ENCODE measurements at places on chromosomes 11 and 22. TPM values are rescaled to one million over a fixed set of nuclear protein-coding genes. Genes with fewer than 3 reads are reported as not detected.

DNA sequence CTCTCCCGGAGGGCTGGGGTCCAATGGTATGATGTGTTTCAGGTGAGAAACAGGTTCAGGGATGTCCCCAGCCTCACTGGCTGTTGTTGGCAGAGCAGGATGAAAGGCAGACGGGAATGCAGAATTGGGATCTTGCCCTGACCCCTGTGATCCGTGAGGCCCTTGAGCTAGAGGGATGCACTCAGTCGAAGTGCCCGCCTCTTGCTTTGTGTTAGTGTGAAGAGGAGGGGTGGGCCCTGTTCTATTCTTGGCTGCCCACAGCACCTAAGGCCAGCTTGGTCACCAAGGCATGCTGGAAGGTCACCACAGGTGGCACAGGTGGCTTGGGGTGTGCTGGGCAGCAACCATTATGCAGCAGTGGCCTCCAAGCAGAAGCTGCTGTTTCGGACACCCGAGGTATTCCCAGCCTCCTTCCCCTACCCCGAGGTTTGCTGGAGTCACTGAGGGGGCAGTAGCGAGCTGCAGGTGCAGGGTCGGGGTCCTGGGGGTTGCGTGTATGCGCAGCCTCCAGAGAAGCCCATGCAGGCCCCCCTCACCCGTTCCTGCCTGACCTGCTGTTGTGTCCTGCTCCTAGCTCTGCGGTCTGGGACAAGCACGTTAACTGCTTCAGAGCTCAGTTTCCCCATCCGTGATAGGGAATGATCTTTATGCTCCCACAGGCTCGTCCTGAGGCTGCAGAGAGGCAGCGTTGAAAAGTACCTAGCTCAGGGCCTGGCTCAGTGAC lies 13.0 kb downstream of the LRP5 start:
- DNase-seq: no peak

Gene INSC
- not detected for total RNA-seq

Gene PPP6R3
- 116 TPM for total RNA-seq

Gene SYT12
- not detected for total RNA-seq

Gene TMEM121B
- 0.24 TPM for total RNA-seq

GRCh38 chr11:122146475-122146874 lies 30.5 kb upstream of the BLID start:
- DNase-seq: peak; percentile 66

GRCh38 chr22:25064894-25065560 lies 112.5 kb downstream of the KIAA1671 start:
- DNase-seq: peak; percentile 29

Gene OR5B17
- not detected for total RNA-seq

DNA sequence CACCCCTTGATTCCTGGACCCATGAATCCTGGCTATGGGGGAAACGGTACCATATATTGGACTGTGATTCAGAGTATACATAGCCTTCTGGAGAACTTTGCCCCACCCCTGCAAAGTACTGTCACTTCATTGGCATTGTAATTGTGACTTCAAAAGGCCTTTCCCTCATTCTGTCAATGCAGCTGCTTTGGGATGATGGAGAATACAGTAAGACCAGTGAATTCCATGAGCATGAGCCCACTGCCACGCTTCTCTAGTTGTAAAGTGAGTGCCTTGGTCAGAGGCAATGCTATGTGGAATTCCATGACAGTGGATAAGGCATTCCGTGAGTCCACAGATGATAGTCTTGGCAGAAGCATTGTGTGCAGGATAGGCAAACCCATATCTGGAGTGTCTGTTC lies 25.7 kb upstream of the MSANTD2 start:
- no peak for DNase-seq

DNA sequence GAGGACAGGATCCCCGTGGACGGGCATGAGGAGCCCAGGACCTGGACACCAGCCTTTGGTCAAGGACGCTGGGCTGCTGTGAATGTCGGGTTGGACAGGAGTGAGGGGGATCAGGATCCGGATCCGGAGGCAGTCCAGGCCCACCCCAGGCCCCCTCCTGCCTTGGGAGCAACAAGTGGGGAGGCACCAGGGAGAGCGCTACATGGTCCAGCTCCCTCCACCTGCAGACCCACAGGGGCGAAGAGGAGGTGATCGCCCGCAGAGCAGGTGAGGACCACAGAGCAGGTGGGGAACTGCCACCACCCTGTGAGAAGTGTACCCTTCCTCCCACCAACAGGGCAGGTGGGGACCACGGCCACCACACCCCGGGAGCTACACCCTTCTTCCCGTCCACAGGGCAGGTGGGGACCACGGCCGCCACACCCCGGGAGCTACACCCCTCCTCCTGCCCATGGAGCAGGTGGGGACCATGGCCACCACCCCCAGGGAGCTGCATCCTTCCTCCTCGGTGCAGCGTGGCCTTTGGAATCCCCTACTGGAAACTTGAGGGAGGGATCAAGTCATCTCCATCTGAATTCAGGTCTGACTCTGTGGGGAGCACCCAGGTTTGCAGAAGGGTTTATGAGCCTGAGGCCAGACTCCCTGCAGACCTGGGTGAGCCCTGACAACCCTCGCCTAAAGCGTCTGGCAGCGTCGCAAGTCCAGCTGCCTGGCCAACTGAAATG lies 141.0 kb downstream of the BRD1 start:
- no peak for DNase-seq

DNA sequence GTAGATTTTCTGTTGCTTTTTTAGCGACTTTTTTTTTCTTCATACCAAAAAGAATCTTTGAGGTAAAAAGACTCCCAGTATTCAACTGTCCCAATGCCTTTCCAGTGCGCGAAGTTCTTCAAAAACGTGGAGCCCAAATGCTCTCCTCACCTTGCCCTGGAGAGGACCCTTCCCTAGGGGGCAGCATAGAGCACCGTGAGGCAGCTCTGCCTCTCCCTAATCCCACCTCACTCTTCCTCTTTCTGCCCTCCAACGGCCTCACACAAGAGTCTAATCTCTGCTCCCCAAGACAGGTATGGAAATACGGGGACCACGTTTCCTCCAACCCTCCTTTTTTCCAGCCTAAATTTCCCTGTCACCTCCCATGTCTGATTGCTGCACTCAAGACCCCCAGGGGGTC lies 117.5 kb upstream of the ALX4 start:
- no peak for DNase-seq

DNA sequence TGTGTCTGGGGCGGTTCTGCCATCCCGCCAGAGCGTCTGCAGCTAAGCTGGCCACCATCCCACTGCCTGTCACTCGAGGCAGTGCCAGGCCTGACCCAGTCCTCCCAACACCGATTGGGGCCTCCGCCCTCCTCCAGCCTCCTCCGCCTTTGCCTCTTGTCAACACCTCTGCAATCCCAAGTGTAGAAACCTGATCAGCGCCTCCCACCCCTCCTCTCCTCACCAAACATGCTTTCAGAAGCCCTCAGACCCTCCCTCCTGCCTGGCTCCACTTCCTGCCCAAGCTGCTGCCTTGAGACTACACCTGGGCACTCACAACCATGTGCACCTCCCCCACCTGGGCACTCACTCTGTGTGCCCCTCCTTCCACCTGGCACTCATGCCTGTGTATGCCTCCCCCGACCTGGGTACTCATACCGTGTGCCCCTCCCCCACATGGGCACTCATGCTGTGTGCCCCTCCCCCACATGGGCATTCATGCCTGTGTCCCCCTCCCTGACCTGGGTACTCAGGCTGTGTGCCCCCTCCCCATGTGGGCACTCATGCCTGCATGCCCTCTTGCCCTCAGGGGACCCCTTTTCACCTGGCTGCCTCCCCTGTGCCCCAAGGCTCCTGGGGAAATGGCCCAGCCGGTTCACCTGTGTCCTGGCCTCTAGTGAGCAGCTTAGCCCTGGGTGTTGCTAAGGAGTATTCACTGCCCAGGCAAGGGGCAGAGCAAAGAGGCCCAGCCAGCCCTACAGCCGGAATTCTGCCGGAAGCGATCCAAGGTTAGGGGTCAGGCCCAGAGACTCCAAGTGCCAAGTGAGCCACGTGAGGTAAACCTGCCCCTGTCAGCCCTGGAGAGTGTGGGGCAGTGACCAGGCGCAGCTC lies 5.5 kb upstream of the IFITM10 start:
- no peak for DNase-seq

- no peak for DNase-seq
These were observed 78.3 kb downstream of the LARGE1 start for GRCh38 chr22:33842006-33842354.

DNA sequence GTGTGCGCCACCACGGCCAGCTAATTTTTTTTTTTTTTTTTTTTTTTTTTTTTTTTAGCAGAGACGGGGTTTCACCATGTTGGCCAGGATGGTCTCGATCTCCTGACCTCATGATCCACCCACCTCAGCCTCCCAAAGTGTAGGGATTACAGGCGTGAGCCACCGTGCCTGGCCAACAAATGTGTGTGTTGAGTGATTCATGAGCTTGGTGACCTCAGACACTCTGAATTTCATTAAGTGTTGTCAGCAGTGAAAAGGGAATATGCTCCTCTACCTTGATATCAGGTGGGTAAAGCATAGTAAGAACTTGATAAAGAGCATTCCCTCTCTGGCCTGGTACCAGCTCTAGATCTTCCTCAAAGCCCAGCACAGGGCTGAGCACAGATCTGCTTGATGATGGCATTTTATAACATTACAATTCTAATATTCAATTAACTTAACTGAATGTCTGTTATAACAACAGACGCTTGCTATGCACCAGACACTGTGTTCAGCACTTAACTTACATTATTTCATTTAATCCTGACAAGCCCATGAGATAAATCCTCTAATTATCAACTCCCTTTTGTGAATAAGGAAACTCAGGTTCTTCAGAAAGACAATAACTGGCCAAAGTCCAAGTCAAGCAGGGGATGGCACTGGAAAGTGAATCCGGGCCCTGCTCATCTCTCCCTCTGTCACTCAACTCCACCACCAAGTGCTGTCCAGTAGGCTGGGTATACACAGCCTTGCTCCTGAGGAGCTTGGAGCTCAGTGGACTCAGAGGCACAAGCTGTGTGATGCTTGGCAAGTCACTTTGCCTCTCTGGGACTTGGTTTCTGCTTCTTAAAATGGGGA lies 13.0 kb downstream of the TBC1D10A start:
- DNase-seq: no peak

DNA sequence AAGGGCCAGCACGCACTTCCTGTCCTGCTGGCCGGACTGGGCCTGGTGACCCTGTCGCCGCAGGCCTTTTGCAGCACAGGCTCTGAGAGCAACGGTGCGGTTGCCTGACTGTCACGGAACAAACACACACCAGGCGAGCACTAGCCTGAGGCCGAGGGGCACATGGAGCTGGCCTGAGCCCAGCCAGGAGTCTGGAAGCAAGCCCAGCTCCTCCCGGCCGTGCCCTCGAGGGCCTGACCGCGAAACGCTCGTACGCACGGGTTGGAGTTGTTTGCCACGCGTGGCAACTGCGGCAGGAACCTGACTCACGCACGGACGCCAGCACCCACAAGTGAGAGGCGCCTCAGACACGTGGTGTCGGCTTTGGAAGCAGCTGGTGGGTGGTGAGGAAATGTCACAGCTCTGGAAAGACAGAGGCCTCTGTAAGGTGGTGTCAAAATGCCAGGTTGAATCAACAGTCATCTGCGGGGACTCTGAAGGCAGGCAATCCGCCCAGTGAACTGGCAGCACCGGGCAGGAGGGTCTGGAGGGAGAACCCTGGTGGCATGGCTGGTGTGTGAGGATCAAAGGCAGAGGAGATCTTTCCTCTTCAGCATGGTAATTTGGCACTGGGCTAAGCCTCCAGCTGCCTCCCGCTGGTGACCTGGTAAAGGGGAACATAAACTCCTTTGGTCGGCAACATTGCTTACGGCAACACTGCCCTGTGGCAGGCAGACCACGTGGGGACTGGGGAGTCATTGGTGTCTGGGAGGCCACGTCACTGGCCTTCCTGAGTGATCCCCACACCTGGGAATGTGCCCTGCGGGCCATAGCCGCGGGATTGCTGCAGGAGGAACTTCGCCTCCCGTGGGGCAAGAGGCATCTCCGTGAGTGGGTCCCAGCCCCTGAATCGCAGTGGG lies 15.3 kb upstream of the IL17REL start:
- no peak for DNase-seq

Gene HIRA
- 11.7 TPM for total RNA-seq

- no peak for DNase-seq
These were observed 82.8 kb upstream of the E2F8 start for GRCh38 chr11:19323502-19323901.

Gene TMEM86A
- 1.7 TPM for total RNA-seq

Gene C22orf42
- not detected for total RNA-seq

DNA sequence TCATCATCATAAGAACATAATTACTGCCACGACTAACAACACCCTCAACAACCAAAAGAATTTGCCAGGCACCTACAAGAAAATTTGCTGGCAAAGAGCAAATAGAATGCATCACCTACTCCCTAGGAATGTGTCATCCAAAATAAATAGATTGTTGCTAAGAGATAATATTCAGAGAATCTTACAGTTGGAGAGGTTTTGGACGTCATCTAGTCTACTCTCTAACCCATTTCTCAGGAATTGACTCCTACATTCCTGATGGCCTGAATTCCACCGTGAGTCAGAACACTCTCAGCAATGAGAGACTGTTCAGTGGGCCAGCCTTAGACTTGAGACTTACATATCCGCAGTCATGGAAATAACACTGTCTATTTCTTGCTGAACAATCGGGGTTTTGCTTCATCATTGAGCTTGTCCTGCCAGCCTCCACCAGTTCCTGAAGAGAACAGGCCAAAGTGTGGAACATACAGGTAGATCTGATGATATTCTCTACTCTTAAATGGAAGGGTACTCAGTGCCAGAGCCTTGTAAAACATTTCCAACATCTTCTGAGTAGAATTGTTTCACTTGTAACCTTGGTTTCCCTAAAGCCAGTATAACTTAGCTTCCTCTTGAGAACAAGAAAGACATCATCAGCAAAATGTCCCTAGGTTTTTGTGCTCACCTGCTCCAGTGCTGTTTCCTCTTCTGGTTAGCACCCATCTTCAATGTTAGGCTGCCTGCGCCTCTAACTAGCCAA lies 8.3 kb downstream of the KIRREL3 start:
- DNase-seq: peak; percentile 90

Gene OR10D3
- not detected for total RNA-seq
